ENCODE measurements at places on chromosomes 2 and 18.

- no peak for DNase-seq
Observed at GRCh38 chr18:58635891-58636290, 7.0 kb upstream of the ALPK2 start.

DNA sequence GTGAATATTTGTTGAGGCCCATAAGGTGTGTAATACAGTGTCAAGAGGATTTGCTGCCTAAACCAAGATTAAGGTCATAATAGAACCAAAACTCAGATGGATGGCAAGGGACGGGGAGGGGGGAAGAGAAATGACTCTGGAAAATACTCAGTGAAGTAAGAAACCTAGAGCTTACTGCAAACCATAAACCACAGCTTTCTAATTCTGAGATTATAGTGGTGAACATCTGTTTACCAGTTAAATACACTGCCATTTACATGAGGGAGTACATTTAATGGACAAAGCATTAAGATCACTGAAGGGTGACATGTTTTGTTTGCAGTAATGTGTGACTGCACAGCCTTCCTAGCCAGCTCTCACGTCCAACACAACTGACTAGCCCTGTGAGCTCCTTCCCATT, 19.8 kb downstream of the EVX2 start:
- no peak for DNase-seq

DNA sequence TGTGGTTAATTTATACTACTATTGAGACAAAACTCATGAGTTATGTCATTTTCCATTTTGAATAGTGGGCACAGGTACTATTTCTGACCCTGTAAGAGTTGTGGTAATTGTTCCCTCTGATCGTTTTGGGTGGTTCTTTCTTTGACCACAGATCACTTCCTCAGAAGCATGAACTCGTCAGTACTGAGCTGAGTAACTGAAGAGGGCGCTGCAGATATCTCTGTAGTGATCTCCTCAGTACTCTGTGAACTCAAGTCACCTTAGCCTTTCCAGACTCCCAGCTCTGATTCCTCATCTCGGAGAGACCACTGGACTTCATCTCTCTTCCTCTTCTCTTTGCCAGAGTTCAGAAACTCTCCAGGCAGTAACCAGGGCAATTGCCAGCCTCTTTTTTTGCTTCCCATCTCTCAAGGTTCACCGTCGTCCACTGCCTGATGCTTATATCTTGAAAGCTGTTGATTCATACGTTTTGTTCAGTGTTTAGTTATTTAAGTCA, 9.4 kb upstream of the IL1RL1 start:
- DNase-seq = peak; percentile 5

DNA sequence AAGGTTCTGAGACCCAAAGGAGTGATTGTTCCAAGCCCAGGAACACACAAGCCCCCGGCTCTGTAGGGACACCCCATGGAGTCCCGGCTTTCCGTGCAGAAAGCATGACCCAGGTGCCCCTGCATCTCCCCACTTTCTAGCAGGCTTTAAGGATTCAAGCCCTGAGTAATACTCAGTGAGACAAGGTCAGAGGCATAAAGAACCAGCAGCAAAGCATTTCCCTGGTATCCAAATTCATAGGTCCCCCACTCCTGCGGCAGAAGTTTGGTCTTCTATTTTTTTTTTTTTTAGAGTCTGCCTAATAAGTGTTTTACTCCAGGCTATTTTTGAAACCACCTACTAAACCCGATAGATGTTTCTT, 16.3 kb downstream of the TSHZ1 start:
- no peak for DNase-seq

DNA sequence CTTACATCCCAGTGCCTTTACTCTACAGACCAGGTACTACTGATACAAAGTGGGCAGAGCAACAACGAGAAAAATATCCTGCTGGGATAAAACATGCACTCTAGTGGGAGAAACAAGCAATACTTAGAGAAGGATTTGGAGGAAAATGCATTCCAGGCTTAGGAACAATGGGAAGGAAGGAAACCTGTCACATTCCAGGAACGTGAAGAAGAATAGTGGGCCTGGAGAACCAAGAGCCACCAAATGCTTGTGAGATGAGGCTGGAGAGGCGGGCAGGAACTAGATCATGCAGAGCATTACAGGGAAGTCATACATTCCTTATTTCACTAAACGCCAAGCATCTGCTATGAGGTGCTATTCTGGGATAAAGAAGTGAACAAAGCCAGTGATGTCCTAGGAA, 342.3 kb downstream of the DCC start:
- DNase-seq = no peak

- peak; percentile 50 for DNase-seq
Observed at GRCh38 chr2:184598316-184599053, at the start of gene ZNF804A. Gene ZNF804A (plus strand): TSS chr2:184598529. CDS start chr2:184598960, 431 bp downstream.

DNA sequence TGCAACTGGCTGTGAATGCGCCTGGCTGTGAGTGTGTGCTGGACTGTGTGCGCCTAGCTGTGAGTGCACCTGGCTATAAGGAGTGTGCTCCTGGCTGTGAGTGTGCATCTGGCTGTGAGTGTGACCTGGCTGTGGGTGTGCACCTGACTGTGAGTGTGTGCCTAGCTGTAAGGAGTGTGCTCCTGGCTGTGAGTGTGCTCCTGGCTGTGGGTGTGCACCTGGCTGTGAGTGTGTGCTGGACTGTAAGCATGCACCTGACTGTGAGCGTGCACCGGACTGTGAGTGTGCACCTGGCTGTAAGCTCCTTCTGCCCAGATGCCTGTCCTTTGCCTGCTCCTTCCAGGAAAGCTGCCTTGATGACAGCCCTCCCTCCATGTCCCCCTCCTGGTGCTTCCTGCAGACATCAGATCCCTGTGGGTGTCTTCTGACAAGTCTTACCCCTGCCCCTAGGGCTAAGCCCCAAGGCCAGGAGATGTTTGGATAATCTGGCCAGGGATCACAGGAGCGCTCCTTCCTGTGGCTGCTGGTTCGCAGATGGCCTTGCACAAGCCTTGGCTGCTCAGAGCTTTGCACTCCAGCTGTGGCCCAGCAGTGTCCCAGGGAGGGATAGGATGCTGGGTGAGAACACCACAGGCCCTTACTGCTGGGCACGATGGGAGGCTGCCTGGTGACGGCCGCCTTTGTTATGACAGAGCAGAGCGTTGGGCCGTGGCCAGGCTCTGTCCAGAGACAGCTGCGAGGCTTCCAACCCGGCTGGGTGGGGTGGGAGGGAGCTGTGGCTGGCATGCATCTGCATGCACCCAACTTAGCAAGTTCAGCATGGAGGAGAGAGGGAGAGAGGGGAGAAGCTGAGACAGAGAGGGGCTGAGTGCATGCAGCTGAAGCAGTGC, 89.9 kb downstream of the GLI2 start:
- no peak for DNase-seq

GRCh38 chr18:29823671-29824070, 1218.9 kb downstream of the DSC3 start:
- no peak for DNase-seq

DNA sequence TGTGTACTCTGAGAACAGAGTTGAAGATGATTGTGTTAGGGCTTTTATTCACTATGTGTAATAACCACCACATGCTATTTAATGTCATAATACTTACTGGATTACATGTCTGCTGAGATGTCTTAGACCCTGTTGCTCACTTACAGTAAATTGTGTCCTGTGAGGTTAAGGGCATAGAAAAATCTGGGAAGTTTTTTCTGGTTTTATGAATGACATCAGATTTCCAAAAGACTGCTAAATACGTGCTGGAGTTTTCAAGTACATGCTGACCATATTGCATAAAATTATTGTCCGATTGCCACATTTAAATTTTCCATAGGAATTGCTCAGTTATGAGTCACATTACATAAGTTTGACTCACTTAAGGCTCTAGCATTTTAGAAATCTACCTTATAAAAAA, 96.7 kb upstream of the COL5A2 start:
- DNase-seq = no peak

DNA sequence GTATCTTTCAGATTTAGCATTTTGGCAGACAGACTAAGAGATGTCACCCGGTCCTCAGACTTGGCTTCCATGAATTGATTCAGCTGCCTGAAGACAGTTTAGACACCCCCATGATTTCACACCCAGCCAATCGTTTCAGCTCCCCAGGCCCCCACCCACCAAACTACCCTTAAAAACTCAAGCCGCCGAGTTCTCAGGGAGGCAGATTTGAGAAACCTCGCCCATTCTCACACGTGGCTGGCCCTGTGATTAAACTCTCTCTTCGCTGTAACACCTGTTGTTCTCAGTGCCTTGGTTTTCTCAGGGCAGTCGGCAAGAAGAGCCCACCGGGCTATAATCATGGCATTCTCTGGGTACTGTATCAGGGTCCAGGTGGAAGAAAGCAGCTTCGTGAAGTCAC, 35.2 kb downstream of the UXS1 start:
- DNase-seq = no peak

DNA sequence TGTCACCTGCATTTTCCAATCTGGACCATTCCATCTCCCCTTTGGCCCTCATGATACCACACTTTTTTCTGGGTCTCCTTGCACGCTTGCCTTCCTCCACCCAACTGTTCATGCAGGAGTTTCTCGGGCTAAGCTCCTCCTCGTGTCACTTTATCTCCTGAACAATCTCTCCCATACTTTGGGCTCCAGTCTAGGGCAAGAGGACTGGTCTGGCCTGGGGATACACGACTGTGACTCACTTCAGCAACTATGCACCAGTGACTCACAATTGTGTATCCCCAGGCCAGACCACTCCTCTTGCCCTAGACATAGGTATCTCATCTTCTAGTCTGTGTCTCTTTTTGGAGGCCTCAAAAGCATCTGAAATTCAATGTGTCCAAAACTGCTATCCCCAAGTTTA, 149.4 kb upstream of the PTPRM start:
- no peak for DNase-seq

DNA sequence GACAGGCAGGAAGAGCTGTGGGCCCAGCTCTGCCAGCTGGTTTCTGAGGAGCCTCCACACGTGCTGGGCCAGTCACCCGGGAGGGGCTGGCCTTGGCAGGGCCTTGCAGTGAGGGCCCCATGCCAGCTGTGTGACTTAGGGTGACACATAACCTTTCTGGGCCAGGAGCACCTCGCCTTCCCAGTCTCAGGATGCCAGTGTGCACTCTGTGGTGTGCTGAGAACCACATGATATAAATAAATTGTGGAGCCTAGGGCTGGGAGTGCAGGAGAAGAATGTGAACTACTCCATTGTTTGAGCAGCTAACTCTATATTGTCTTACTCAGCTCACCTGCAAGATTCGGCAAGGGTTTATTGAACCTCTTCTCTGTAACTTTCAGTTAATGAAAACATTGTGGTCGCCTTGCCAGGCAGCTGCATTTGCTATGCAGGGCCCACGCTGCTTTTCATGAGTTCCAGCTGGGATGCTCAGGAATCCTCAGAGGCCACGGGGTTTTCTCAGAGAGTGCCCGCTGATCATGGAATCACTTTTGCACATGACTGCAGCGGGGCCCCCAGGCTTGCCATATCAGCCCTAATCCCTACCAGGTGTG, 222.3 kb downstream of the SH3RF3 start:
- DNase-seq = no peak

DNA sequence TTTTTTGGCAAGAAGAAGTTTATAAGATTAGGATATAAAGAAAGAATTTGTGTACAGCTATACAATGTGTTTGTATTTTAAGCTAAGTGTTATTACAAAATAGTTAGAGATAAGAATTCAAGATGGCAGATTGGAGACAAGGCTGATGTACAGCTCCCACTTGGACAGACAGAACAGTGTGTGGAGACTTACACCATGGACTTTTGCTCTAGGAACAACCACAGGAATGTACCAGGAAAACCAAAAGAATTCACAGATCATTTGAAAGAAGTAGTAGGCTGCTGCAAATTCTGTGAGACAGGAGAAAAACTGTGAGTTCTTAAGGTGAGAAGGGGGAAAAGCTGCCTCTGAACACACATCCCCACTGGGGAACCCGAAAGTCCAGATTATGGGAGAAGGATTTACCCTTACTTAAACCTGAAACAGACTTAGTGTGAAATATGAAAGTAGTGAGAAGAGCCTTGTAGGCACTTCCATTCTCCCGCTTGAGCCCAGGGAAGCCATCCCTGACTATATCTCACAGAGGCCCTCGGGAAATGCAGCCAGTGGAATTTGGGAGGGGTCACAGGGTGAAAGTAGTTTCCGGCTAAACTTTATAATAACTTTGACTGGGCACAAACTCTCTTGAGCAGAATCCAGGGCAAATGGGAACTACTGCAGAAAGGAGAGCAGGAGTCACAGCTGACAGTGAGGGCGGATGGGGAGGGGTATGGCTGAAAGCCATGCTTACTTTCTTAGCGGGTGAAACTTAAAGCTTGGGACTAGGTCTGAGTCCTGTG, 11.6 kb upstream of the RPRD1A start:
- no peak for DNase-seq

DNA sequence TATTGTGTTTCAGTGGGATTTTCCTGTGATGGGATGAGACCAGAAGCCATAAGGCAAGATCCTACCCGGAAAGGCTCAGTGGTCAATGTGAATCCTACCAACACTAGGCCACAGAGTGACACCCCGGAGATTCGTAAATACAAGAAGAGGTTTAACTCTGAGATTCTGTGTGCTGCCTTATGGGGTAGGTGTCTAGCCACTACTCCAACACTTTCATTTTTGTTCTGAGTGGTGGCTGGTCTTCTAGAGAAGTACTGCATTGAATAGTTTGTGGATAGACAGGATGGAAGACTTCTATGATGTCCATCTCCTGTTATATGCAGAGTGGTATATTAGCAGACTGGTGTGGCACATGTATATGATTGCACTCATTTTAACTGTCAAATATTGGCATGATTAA, 117.7 kb upstream of the IL1R2 start:
- DNase-seq = no peak

DNA sequence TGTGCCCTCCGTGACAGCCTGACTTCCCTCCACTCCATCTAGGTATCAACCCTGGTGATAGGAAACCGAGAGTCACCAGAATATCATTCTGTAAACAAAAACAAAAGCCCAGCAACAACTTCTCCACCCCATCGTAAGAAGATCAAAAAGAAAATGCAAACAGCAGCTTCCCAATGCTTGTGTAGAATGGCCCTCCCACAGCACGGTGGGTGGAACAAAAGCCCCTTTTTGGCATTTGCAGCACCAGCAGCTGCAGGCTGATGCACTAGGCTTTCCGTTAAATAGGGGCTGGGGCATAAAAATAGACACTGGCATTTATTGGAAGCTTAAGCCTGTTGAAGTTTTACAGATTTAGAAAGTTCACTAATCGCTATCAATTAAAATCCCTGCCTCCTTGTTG, 513.0 kb downstream of the GALR1 start:
- peak; percentile 32 for DNase-seq

DNA sequence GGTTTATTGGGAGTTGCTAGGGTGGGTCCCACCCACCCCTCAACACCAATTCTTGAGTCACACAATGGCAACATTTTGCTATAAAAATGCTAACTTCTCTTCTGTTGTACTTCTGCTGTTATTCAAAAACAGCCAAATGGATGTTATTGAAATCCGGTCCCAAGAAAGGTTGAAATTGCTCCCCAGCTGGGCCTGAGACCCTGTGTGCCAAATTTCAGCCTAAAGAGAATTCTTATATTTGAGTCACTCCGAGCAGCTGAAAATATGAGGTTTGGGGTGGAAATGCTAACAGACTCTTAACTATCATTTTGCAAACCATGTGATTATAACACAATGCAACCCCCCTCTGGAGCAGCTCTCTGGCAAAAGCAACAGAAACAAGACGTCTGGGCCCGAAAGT, 27.0 kb upstream of the ACVR1 start:
- no peak for DNase-seq
